RCC 7860 (cell line): ENCODE measurements at places on chromosomes 1 and 21.
A peak's percentile ranks its signal among the peaks of the same experiment; 100 is the strongest.

DNA sequence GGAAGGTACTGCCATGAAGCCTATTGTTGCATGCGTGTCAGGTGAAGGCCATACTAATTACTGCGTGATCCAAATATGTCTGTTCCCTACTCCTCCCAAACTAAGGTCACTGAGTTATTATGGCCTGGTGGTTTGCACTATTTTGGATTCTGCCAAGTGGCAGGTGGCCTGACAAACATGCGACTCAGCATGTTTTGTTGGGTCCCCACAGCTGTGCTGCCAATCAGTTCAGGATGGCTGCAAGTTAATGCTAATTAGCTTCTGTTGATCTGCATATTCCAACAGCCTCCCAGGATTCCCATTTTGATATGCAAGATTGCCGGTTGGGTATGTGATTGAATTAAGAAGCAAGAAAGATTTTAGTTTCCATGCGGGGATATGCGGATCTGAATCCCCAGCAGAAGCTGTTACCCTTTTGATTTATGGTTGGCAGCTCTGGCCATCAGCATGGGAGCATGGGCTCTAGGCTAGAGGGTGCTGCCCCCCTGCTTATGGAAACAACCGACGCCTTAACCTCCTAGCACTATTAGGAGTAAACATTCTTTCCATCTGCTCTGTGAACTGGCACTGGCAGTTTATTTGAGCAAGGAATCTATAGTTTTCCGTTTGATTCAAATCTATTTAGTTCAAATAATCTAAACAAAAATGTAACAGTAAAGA lies 429.8 kb upstream of the C1orf87 start:
- DNase-seq: no peak

- no peak for DNase-seq
Observed at GRCh38 chr1:20322081-20322824, 31.6 kb downstream of the VWA5B1 start.

- DNase-seq: no peak
Observed at GRCh38 chr1:7389201-7389905, 381.7 kb upstream of the VAMP3 start.

- DNase-seq: no peak
Observed at GRCh38 chr1:82398357-82398756, 597.6 kb downstream of the ADGRL2 start.

DNA sequence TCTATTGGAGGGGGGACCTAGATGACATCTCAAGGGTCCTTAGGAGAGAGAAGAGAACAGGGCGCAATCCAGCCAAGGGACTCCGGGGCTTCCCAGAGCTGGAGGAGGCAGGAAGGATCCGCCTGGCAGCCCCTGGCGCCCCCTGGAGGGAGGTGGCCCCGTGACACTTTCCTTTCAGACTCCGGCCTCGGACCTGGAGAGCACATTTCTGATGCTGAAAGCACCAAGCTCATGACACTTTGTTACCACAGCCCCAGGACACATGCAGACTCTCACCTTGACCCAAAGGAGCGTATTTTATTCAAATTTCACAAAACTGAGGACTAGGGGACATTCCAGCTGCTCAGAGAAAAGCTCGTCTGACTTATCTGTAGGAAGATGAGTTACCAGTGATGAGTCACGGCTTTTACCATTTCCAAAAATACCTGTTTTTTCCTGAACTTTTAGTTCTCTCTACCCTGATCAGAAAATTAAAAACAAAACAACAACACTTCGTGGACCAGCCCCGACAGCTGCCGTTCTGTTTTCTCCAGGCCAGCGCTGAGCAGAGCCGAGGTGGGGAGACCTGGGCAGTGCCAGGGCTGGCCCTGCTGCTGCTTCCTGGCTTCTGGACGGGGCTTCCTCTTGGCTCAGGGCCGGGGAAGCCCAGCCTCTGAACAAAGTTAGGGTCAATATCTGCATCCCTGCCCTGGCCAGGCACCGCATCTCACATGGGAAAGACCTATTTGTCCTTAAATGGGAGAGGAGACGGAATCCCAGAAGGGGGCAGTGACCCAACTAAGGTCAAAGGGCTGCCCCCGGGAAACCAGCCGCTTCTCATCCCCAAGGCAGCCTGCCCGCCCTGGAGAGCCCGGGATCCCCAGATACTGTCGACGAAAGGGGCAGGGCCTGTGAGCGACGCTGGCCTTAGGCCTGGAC lies 21.6 kb upstream of the POFUT2 start:
- DNase-seq: peak; percentile 63

DNA sequence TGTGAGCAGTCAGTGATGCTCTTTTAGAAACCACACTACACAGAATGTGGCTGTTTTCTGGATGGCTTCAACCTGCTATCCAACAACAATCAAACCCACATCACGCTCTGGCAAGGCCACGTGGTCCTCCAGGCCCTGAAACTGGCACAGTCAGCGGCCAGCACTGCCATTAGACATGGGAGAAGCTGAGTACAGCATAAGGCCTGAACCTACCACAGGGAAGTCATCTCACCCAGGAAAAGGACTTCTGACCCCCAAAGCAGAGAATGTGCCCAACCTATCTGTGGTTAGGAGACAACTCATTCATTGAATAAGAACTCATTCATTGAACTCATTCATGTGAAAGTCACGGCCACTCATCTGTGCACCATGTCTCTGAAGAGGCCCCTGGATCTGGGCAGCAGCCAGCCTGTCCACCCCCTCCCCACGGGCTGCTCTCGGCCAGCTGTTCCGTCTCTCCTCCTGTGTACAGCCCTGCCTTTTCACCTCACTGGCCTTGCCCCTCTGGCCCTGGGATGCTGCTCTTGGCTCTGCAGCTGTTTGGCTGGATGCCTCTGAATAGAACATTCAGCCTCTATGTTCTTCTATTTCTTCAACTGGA lies 41.1 kb downstream of the C1orf198 start:
- peak; percentile 31 for DNase-seq

GRCh38 chr1:160634543-160635491 lies 12.0 kb downstream of the SLAMF1 start:
- no peak for DNase-seq

- no peak for DNase-seq
Observed at GRCh38 chr21:23534850-23535249, 2072.4 kb downstream of the MRPL39 start.

- DNase-seq: no peak
Observed at GRCh38 chr1:86860020-86860419, 53.9 kb downstream of the SELENOF start.

DNA sequence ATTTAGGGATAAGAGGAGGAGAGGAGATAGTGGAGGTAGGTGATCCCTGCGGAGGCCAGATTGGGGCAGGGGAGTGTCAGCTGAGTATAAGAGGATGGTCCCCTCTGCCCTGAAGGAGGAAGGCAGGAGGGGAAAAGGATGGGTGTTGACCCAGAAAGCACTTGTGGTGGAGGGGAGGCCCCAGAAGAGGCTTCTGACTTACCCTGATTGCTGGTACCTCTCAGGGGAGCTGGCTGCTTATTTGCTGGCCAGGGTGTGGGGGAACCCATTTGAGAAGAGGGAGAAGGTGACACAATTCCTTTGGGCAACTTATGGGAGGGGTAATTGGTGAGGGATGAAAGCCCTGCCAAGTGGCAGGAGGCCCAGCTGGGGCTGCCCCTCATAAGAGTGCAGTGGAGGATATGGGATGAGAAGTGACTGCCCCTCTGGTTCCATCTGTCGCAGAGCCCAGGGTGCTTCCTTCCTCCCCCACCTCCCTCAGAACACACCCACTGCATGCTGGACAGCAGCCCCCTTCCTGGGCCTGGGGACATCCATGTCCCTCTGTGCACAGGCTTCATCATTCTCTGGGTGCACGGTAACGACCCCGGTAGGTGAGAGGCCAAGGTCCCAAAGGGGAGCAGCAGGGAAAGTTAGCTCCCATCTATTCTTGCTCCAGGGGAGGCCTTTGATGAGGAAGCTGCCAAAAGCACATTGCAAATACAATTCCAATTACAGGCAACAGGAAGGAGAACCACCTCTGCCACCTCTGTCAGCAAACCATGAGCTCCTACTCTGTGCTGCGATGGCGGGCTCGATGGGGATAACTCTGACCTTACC lies 1.4 kb upstream of the PCSK9 start:
- no peak for DNase-seq

DNA sequence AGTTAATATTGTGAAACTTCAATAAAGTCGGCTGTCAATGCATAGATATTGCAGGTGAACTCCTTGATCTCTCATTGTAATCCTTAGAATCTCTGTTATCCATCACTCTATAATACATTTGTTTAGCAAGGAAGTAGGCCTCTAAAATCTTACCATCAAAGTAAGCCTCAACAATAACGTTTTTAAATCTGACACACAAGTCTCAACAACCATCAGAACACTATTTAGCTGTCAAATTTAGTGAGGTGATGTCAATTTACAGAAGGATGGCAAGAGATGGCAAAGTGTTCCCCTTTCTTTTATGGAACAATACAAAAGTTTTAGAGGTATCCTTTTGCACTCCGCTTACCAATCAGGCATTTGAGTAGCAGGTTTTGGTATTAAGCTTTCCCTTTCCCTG lies 67.6 kb downstream of the RWDD3 start:
- DNase-seq: no peak

DNA sequence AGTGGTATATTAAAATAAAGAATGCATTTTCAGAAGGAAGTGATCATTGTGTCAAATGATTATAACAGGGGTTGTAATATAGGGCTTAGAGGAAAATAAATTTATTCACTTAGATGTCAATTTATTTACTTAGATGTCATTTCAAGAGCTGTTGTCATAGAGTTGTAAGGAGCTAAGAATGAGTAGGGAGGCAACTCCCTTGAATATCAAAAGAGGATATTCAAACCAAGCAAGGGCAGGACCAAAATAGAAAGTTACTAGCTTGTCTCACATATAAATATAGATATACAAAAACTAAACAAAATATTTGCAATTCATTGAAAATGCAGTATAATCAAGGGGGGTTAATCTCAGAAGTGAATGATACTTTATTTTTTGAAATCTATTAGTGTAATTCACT lies 16.0 kb upstream of the RASAL2 start:
- no peak for DNase-seq

GRCh38 chr1:238226810-238227209 lies 336.1 kb upstream of the ZP4 start:
- DNase-seq: no peak

GRCh38 chr1:66533804-66534740 lies at the start of gene SGIP1:
Gene SGIP1, plus strand, starts transcription at chr1:66534153. Its CDS starts 206 bp downstream, at chr1:66534359.
- no peak for DNase-seq

- DNase-seq: no peak
Observed at GRCh38 chr1:222829868-222830267, 15.0 kb downstream of the DISP1 start.

DNA sequence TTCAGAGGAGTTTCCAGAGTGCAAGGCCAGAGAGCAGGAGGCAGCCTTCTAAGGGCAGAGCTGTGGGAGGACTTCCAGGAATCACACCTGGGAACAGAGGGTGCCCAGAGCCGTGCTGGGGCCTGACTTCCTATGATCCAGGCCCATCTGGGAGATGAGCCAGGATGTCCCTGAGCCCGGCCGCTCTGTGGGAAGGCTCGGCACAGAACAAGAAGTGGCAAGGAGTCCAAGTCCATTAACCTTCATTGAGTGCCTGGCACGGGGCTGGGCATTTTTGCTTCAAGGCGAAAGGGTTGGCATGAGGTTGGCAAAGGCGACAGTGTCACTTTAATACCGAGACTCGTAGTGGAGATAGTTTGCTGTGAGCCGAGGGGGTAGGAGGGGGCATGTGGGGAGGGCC lies 18.2 kb downstream of the TMEM201 start:
- DNase-seq: no peak

DNA sequence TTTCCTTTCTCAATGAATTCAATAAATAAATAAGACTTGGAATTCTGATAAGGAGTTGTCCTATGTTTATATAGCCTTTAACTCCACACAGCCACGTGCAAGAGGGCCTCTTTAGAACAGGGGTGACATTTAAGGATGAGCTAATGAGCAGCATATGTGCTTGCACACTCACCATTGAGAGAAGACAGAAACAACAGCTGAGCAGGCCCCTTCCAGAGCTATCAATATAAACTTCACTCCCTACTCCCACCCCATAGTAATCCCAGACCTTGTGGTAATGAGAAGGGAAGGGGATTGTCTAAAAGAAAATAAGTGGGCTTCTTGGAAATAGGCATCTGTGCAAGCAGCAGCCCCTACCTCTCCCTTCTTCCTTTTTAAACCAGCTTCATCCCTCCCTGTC lies 176.0 kb downstream of the SEC16B start:
- DNase-seq: no peak

DNA sequence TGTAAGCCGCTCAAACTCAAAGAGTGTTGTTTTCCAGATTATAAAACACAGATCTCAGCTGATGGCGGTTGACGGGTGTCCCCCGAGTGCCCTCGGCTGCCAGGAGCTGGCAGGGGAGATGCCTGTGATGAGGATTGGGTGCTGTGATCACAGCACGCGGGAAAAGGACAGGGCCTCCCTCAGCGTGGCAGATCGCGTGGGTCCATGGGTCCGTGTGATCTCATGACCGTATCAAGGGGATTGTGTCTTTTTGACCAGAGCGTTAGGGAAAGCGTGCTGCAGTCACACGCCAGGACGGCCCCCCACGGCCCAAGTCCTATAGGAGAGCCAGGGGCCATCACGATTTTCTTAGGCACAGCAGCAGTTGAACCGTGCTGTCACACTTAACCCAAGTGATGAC lies 51.9 kb downstream of the PDE9A start:
- DNase-seq: no peak

DNA sequence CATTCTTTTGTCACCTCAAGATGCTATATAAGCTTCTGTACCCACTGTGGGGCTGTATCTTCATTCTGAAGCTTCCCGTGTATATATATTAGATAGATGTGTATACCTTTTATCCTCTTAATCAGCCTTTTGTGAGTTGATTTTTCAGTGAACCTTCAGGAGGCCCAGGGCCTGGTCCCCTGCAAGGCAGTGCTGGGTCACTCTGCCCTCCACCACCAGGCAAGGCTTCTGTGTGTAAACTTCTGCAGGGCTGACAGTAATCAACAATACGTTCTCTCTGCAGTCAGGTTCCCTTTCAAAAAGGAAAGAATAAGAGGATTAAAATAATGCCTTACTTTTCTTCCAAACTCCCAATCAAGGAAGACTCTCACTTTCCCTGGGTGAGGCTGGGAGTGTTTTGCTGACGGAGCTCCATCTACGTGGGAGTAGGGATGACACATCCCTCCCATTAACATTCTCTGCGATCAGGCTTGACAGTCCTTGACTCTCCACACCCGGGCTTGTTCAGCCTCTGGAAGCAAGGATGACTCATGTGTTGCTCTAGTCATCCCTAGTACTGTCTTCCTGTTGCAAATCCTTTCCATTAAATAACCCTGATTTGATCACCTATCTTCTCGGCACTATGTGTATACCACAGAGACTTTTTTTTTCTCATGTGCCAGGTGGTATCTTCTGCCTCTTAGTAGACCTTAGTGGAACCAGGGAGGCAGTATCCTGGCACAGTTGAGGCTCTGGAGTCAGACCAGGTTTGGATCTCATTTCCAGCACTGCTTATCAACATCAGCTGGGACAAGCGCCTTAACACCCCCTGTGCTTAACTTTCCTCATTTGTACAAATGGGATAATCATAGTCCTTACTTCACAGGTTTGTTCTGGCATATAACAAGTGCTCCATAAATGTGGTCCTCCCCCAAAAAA lies 70.3 kb upstream of the KCNK1 start:
- peak; percentile 97 for DNase-seq

- peak; percentile 96 for DNase-seq
Observed at GRCh38 chr1:162003061-162003829, 20.4 kb downstream of the OLFML2B start.

- no peak for DNase-seq
Observed at GRCh38 chr1:19435181-19435580, 50.2 kb downstream of the CAPZB start.
